ENCODE measurements at places on chromosomes 6 and 20.

GRCh38 chr6:1885576-1886011 is 275.9 kb downstream of the FOXC1 start:
- no peak for DNase-seq

- DNase-seq: no peak
Measured at GRCh38 chr6:109039795-109040194, 54.9 kb downstream of the SESN1 start.

DNA sequence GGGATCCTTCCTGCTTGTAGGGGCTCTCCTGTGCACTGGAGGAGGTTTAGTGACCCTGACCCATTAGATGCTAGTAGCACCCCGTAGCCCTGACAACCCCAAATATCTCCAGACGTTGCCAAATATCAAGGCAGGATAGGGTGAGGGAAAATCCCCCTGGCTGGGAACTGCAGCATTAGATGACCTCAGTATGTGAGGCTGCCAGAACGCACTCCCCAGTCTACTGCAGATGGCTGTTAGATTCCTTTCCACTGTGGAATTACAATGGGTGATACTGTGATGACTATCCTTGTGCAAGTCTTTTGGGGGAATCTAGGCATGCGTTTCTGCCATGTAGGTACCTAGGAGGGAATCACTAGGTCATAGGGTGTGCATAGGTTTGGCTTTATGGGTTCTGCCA is 226.3 kb upstream of the KCNG1 start:
- no peak for DNase-seq

GRCh38 chr6:141354191-141354955 is 778.4 kb upstream of the GJE1 start:
- no peak for DNase-seq

GRCh38 chr20:4813076-4813862 is 91.6 kb downstream of the PRND start:
- DNase-seq: no peak

- no peak for DNase-seq
Measured at GRCh38 chr6:19834858-19835257, 2.3 kb upstream of the ID4 start.

DNA sequence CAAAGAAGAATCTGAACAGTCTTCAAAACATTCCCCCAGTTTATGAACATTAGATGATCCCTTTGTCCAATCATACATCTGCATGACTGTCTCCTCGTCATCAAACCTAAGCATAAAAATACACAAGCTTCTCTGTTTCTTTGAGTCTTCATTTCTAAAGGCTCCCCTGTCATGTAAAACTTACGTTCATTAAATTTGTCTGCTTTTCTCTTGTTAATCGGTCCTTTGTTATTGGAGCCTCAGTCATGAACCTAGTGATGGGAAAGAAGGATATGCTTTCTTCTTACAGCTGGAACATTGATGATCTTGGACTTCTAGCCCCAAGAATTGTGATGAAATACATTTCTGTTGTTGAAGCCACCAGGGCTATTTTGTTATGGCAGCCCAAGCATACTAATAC is 18.0 kb upstream of the RIPOR2 start:
- no peak for DNase-seq

Data from stimulated activated CD8-positive, alpha-beta memory T cell treated with anti-CD3 and anti-CD28 coated beads, Interleukin-15, amount 100 ng/mL, for 1 hour (primary cell).